ENCODE measurements at places on chromosomes 11 and 22.

- no peak for DNase-seq
These were observed 47.8 kb downstream of the PAX6 start for GRCh38 chr11:31763296-31763695.

DNA sequence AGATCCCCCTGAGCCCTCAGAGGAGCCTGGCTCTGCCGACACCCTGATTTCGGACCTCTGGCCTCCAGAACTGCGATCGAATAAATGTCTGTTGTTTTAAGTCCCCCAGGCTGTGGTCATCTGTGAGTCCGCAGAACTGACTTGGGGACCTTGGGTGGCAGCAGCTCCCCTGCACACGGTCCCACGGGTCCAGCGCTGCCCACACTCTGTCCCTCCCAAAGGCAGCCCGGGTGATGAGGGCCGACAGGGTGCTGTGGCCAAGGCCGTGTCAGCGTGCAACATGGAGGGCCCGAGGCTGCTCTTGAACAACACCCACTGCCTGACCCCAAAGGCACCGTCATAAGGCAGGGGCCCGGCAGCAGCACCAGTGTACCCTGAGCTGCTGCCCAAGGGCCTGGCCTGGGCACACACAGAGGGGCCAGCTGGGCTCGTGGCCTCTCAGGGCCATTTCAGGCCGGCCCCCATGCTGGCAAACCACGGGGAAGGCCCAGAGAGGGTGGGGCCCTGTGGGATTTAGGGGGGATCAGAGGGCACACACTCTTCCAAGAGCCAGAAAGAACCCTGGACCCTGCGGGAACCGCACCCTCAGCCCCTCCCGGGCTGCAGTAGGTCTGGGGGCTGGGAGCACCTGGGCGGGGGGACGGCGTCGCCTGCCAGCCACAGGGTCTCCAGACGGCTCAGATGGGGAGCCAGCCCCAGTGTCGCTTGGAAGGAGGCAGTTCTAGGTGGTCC, 77.1 kb upstream of the PRR5 start:
- DNase-seq, result no peak

- DNase-seq, result no peak
These were observed 3.8 kb upstream of the SHISAL1 start for GRCh38 chr22:44316393-44317122.

- no peak for DNase-seq
These were observed 6.8 kb upstream of the TMEM123 start for GRCh38 chr11:102459393-102459792.

Measured in T1000 (cell line).